Sigmoid colon (tissue), 7 donors: ENCODE measurements at places on chromosomes 4 and X. TPM values are rescaled to one million over a fixed set of nuclear protein-coding genes. Genes with fewer than 3 reads are reported as not detected.

The CYP4V2 gene
- 30.6 TPM for total RNA-seq

The MAGEB1 gene
- not detected for total RNA-seq

DNA sequence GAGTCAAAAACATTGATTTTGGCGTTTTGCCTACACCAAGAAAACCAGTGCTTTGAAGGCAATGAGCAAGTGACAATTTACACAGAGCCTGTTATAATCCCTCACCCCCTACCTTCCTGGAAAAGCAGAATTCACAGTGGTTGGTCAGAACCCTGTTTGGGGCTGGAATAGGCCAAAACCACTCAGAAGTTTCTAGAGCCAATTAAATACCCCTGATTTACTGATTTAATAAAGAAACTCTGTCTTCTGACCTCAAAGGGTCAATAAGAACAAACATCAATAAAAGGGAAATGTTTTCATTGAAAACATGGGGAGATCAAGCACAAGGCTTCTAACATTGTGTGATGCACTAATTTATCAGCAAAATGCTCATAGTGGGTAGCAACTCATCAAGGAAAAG lies 116.3 kb downstream of the UNC5C start:
- no peaks in the 10 kb centered on the region for H3K36me3 ChIP-seq
- no peak overlapping the region for H3K4me3 ChIP-seq
- no peaks in the 10 kb centered on the region for H3K27me3 ChIP-seq
- DNase-seq = no peak
- H3K27ac ChIP-seq = no peak overlapping the region

GRCh38 chrX:3940000-3940610 lies 226.7 kb upstream of the PRKX start:
- H3K4me3 ChIP-seq = no peak overlapping the region
- H3K36me3 ChIP-seq = no peaks in the 10 kb centered on the region
- H3K27me3 ChIP-seq = no peaks in the 10 kb centered on the region
- no peaks in the 10 kb centered on the region for H3K4me1 ChIP-seq
- no peak overlapping the region for H3K27ac ChIP-seq
- DNase-seq = no peak

DNA sequence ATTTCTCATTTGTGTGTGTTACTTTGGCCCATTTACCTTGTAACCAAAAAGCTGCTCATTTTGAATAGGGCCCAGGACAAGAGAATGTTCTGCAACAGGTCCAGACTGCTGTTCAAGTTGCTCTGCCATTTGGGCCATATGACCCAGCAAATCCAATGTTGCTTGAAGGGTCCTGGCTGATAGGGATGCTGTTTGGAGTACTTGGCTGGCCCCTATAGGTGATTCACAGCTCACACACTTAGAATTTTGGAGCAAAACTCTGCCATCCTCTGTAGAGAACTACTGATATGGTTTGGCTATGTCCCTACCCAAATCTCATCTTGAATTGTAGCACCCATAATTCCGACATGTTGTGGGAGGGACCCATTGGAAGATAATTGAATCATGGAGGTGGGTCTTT lies 131.5 kb downstream of the AASDH start:
- H3K27ac ChIP-seq = no peak overlapping the region
- H3K4me1 ChIP-seq = no peaks in the 10 kb centered on the region
- DNase-seq = no peak
- H3K36me3 ChIP-seq = no peaks in the 10 kb centered on the region
- no peak overlapping the region for H3K4me3 ChIP-seq
- no peaks in the 10 kb centered on the region for H3K27me3 ChIP-seq

GRCh38 chr4:74537459-74537858 lies 92.5 kb downstream of the AREG start:
- no peaks in the 10 kb centered on the region for H3K4me1 ChIP-seq
- H3K27me3 ChIP-seq = no peaks in the 10 kb centered on the region
- no peak for DNase-seq
- H3K4me3 ChIP-seq = no peak overlapping the region
- H3K27ac ChIP-seq = no peak overlapping the region

DNA sequence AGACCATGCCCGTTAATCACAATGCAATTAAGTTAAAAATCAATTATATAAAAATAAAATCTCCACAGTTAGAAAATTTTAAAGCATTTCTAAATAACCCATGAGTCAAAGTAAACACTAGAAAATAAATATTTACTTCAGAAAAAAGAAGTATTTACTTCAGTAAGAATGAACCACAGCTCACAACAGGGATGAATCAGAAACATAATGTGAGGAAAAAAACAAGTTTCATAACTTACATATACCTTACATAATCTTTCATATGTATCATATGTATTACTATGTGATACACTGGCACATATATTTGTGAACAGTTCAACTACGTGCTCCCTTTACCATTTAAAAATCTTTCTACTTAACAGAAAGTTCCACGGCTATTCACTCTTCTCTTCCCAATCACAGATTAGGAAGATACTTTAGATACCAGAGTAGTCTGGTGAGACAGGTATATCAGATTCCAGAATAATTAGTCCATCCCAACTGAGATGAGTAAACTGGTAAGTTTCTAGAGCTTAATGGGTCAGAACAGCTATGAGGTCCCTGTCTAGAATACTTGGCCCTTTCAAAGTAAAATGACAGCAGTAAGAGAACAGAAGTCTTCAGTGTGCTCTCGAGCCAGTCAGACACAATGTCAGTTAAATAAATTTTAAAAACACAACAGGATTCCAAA lies 70.3 kb downstream of the SH3RF1 start:
- no peak overlapping the region for H3K4me3 ChIP-seq
- no peaks in the 10 kb centered on the region for H3K36me3 ChIP-seq
- H3K27ac ChIP-seq = no peak overlapping the region
- no peaks in the 10 kb centered on the region for H3K4me1 ChIP-seq
